ENCODE measurements at places on chromosomes 13 and 19.
A peak's percentile ranks its signal among the peaks of the same experiment; 100 is the strongest.

GRCh38 chr13:31725841-31726240, 13.5 kb upstream of the RXFP2 start:
- H3K27me3 ChIP-seq = peaks cover 5% of the 10 kb centered on the region
- no peak for DNase-seq
- H3K4me1 ChIP-seq = no peaks in the 10 kb centered on the region
- no peak overlapping the region for H3K27ac ChIP-seq

- peak within 1 kb of the TSS; percentile 68 for H3K4me3 ChIP-seq
- H3K27ac ChIP-seq = peak within 1 kb of the TSS; percentile 51
- DNase-seq = no peak
- no peaks in the 10 kb centered on the region for H3K27me3 ChIP-seq
- H3K36me3 ChIP-seq = peaks cover 42% of the 10 kb centered on the region
- H3K4me1 ChIP-seq = peaks cover 18% of the 10 kb centered on the region
These were observed at the start of gene GMIP for GRCh38 chr19:19643158-19644053. Gene GMIP, minus strand, starts transcription at chr19:19643657. Its CDS starts 128 bp downstream, at chr19:19643529.

DNA sequence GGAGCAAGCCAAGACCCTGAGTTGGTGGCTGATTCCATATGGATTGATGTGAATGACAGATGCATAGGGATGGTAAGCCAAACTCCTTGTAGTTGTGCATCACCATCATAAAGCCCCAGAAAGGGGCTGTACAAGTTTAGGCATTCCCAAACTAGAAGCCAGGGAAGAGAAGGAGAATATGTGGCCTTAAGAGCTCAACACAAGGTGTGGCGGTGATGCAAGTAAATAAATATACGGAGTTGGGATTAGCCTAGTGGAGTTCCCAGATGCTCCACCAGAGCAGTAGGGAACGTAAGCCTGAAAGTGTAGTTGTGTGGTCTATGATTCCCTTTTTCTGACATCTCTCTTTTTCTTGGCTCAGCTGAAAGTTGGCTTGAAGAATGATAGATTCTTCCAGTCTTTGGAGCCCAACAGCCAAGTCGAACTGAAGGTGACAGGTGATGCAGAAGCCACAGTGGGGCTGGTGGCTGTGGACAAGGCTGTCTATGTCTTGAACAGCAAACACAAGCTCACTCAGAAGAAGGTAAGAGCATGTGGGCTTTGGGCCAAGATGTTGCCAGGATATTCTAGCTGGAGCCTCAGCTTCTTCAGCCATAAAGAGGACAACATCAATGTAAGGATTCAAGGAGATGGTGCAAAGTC, 30.1 kb downstream of the RDH8 start:
- no peaks in the 10 kb centered on the region for H3K36me3 ChIP-seq
- H3K27ac ChIP-seq = no peak overlapping the region
- no peaks in the 10 kb centered on the region for H3K4me1 ChIP-seq

DNA sequence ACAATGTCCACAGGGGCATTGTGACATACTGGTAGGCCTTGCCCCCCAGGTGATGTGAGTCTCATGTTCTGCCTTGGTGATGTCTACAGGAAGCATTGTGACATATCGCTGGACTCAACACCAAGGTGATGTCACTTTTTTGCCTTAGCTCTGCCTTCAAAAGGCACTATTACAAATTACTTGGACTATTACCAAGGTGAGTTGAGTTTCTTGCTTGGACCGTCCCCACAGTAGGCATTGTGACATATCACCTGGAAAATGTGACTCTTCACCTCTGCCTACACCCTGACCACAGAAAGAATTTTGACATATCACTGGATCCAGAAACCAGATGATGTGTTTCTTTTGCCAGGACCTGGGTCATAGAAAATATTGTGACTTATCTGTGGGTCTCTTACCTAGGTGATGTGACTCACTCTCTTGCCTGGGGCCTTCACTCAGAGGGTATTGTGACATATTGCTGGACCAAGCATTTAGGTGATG, 60.6 kb upstream of the ZNF724 start:
- H3K36me3 ChIP-seq = no peaks in the 10 kb centered on the region
- H3K27ac ChIP-seq = no peak overlapping the region
- DNase-seq = no peak
- H3K27me3 ChIP-seq = no peaks in the 10 kb centered on the region

DNA sequence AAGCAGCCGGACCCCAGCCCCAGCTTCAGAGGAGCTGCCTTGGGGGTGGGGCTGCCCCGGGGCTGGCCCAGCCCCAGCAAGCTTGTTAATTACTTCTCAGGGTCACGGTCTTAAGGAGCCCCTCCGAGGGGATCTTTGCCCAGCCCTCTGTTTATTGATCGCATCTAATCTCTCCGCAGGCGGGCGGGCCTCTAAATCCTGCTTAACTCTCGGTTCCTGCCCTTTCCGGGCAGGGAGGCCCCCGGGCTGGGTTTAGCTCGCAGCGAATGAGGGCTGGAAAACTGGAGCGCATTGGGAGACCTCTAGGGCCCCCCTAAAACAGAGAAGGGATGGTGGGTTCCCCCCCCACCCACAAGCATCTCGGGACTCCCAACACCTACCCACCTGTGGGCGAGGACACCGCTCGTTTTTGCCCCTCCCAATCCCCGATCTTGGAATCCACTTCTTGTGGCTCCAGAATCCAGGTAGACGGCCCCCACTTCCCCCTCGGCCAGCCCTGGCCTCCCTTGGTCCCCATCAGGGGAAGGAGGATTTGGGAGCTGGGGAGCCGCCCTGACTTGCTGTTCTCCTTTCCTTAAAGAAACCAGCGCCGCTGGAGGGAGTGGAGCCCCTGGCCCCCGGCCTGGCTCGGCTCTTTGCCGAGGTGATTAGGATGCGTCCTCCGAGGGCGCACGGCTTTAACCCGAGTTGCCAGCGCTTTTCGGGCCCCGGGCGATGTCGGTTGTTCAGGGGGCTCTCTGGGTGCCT, 59.5 kb upstream of the ADGRL1 start:
- no peaks in the 10 kb centered on the region for H3K36me3 ChIP-seq
- peaks cover 5% of the 10 kb centered on the region for H3K4me1 ChIP-seq
- H3K4me3 ChIP-seq = no peak overlapping the region
- H3K27ac ChIP-seq = no peak overlapping the region

GRCh38 chr13:33372251-33372919, 86.8 kb upstream of the STARD13 start:
- H3K4me3 ChIP-seq = no peak overlapping the region
- no peak for DNase-seq
- H3K27me3 ChIP-seq = no peaks in the 10 kb centered on the region
- H3K4me1 ChIP-seq = no peaks in the 10 kb centered on the region

GRCh38 chr19:47549261-47549862, 23.6 kb downstream of the ZNF541 start:
- H3K4me1 ChIP-seq = peaks cover 10% of the 10 kb centered on the region
- H3K27me3 ChIP-seq = peaks cover 15% of the 10 kb centered on the region
- DNase-seq = no peak
- H3K36me3 ChIP-seq = no peaks in the 10 kb centered on the region

- H3K27me3 ChIP-seq = no peaks in the 10 kb centered on the region
- no peak overlapping the region for H3K4me3 ChIP-seq
- peak overlapping the region; percentile 97 for H3K27ac ChIP-seq
- peaks cover 92% of the 10 kb centered on the region for H3K4me1 ChIP-seq
- peaks cover 16% of the 10 kb centered on the region for H3K36me3 ChIP-seq
- DNase-seq = peak; percentile 71
These were observed 5.7 kb downstream of the ERF start for GRCh38 chr19:42249149-42249750.

DNA sequence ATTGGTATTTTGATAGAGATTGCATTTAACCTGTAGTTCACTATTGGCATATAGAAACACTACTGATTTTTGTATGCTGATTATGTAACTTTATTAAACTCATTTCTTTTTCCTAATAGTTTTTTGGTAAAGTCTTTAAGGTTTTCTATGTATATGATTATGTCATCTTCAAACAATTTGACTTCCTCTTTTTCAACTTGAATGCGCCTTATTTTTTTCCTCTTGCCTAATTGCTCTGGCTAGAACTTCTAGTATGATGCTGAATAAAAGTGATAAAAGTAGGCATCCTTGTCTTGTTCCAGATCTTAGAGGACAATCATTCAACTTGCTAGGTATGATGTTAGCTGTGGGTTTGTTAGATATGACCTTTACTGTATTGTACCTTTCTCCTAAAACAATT, 1034.9 kb downstream of the PCDH9 start:
- DNase-seq = no peak
- H3K4me3 ChIP-seq = no peak overlapping the region
- no peaks in the 10 kb centered on the region for H3K4me1 ChIP-seq
- no peaks in the 10 kb centered on the region for H3K36me3 ChIP-seq
- no peaks in the 10 kb centered on the region for H3K27me3 ChIP-seq

DNA sequence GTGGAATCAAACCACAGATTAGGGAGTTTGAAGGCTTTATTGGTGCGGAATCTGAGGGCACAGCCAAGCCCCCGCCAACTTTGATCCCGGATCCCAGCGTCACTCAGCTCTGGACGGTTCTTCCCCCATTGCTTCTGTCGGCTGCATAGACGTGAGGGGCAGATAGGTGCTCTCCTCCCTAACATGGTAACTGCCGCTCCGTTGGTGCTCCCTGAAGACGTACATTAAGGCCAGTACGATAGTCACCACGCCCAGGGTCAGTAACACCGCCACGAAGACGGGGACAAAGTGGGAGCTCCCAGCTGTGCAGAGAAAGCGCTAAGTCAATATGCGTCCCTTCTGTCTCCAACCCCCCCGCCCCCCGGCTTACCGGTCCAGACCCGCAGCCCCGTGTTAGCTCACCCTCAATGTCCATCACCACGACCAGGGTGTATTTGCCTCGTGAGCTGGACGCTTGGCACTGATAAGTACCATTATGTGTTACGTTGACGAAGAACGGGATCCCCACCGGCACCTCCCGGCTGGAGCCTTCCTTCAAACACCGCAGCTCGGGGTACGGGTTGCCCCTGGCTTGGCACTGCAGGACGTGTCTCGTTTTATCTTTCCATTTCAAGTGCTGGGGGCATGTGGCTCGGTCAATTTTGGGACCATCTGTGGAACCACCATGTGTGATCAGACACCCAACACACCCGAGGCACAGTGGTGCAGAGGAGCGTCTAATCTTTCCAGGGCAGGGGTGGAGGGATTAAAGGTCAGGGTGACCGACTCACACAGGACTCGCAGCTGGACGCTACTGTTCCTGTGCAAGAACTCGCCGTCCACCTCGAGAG, 644 bp upstream of the RAVER1 start:
- no peaks in the 10 kb centered on the region for H3K27me3 ChIP-seq
- no peak for DNase-seq
- H3K36me3 ChIP-seq = peaks cover 16% of the 10 kb centered on the region
- peak overlapping the region; percentile 85 for H3K4me3 ChIP-seq

GRCh38 chr19:39795001-39795400, 16.3 kb downstream of the LEUTX start:
- peaks cover 5% of the 10 kb centered on the region for H3K4me1 ChIP-seq
- peaks cover 10% of the 10 kb centered on the region for H3K27me3 ChIP-seq
- no peaks in the 10 kb centered on the region for H3K36me3 ChIP-seq
- H3K4me3 ChIP-seq = no peak overlapping the region
- no peak overlapping the region for H3K27ac ChIP-seq
- no peak for DNase-seq

DNA sequence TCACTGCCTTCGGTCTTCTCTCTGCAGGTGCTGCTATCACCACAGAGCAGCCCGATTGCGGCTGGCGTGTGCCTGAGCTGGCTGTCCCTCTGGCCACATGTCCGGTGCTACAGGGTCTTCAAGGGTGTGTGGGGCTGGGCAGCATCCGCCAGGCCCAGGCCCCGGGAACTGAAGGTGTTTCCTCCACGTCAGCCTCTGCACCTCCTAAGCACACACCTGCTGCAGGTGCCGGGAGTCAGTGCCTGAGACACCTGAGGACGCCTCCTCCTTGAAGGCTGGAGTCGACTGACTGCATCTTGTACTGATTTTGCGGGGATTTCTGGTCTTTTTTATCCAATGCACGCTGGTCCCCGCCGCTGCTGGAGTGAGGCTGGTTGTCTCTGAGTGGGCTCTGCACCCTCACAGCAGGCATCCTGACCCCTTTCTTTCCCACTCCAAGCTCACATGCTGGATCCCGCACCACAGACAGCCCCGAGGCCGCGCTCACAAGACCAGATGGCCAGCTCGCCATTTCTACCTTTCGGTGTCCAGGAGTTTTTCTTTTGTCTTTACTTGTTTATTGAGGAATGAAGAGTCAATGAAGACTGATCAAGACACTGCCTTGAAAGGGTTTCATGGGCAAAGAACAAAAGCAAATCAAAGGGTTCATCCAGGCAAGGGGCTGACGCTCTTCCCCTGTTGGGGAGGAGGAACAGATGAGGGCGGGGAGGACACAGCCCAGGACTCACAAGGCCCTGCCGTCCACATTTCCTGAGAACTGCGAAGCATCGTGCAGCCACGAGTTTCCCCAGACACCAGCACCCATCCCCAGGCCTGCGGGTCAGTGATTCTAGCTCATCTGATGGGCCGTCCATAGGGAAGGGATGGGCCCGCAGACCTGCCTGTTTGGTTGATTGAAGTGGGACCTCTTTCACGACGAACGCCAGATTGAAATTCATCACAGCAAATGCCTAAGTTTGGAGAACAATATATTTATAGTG, 203.8 kb upstream of the SOX1 start:
- H3K4me3 ChIP-seq = no peak overlapping the region
- H3K36me3 ChIP-seq = no peaks in the 10 kb centered on the region
- DNase-seq = no peak

GRCh38 chr13:29254626-29255370, 340.7 kb downstream of the SLC7A1 start:
- H3K4me1 ChIP-seq = no peaks in the 10 kb centered on the region

DNA sequence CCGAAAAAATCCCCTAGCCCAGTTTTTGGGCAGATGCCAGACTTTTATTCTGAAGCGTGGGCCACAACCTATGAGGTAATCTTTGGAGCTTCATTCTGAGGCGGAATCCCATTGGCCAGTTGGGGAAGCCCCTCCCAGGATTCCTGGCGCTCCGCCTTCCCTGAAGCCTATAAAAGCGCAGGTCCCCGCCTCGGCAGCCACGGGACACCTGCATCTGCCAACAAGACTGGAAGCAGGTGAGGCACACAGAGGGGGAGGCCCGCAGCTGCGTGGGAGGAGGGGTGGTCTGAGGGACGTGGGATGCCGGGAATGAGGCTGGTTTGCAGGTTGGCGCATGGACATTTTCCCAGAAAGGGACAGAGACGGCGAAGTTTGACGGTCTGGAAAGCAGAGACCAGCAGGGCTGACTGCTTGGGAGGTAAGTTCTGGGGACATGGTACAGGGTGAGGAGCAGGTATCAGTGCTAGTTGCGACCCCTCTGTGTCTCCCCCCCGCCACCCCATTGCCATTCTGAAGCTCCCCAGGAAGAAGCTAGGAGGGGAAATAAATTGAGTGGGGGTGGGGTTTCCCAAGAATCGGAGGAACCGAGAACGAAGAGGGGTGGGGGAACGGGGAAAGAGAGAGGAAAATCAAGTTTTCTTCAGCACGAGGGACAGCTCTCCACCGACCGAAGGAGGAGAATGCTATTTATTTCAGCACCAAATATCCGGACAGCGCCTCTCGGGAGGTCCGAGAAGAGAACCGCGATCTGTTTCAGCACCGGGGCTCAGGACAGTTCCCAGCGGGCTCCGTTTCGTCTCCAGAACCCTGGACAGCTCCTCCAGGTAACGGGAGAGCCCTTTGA, 22.4 kb upstream of the FEM1A start:
- H3K4me3 ChIP-seq = no peak overlapping the region
- peak; percentile 86 for DNase-seq
- H3K36me3 ChIP-seq = no peaks in the 10 kb centered on the region
- no peaks in the 10 kb centered on the region for H3K4me1 ChIP-seq

- peak overlapping the region; percentile 57 for H3K4me3 ChIP-seq
- H3K27ac ChIP-seq = peak overlapping the region; percentile 96
- peaks cover 48% of the 10 kb centered on the region for H3K4me1 ChIP-seq
- H3K27me3 ChIP-seq = no peaks in the 10 kb centered on the region
- DNase-seq = no peak
These were observed 1.3 kb downstream of the FAM174C start for GRCh38 chr19:1276628-1277022.

All from suprapubic skin (tissue), 4 donors.